ENCODE measurements at places on chromosomes 11 and 22. TPM values are rescaled to one million over a fixed set of nuclear protein-coding genes. Genes with fewer than 3 reads are reported as not detected.

DNA sequence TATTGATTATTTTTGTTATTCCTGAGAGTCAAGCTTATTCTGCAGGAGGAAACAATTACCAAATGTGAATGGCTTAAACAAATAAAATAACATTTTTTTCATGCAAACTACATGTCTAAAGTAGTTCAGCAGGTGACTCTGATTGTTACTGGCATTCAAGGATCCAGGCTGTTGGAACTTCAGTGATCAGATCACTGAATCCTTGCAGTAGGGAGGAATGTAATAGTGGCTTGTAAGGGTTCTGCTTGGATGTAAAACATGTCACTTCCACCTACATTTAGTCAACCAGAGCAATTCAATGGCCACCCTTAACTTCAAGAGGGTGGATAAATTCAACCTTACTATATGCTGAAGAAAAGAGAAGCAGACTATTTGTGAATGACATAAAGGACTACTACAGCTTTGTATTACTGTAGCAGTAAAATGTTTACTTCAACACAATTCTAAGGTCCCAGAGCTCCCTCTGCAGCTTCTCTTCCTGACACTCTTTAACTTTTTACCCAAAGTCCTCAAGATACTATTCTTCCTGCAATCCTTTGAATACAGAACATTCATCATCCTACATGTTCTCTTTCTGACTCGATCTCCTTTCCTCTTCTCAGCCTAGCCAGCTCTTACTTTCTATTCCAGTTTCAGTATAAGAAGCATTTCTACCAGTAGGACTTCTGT lies 284.0 kb downstream of the LRRC4C start:
- DNase-seq, result no peak

DNA sequence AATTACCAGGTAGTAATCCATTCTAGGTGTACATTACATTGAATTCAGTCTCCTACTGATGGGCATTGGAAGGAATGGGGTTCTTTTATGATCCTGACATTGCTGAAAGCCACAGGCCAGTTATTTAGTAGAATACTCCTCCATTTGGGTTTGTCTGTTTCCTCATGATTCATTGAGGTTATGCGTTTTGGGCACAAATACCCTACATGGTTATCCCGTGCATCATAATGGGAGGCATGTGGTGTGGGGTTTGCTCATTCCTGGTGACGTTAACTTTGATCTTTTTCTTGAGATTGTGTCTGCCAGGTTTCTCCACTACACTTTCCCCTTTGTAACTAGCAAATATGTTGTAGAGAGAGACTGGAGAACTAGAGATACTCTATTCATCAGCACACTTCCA lies 5.5 kb downstream of the FOLR3 start:
- DNase-seq, result peak; percentile 61

APOA5 gene
- not detected for polyA plus RNA-seq

DNA sequence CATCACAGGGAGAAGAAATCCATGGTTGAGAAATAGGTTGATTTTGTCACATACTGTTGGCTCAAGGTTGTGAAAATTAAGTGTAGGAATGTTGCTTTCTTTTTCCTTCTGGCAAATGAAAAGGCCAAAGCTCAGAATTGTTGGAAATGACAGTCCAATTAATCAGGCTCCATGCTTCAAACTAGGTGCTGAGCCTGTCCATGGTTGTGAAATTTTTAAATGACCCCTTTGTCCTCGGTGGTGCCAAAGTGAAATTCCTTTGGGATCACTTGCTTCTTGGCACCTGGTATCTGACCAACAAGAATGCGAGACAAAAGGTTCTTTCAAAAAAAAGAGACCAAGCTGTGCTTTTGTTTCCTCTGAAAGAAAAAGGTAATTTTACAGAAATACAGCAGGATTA lies 451.9 kb downstream of the ETS1 start:
- DNase-seq, result no peak

DNA sequence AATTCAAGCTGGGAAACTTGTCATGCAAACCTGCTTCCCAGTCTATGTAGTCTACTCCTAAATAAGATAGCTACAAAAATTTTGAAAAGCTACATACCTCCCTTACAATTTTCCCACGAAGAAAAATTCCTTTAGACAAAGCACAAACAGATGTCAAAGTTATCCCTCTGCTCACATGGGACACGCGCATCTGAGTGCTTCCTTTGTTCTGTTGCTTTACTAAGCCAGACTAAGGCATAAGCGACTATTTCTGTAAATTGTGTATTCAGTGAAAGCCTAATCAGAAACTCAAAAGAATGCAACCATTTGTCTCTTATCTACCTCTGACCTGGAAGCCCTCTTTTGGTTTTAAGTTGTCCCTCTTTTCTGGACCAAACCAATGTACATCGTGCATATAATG lies 583.7 kb upstream of the B3GAT1 start:
- no peak for DNase-seq

DNA sequence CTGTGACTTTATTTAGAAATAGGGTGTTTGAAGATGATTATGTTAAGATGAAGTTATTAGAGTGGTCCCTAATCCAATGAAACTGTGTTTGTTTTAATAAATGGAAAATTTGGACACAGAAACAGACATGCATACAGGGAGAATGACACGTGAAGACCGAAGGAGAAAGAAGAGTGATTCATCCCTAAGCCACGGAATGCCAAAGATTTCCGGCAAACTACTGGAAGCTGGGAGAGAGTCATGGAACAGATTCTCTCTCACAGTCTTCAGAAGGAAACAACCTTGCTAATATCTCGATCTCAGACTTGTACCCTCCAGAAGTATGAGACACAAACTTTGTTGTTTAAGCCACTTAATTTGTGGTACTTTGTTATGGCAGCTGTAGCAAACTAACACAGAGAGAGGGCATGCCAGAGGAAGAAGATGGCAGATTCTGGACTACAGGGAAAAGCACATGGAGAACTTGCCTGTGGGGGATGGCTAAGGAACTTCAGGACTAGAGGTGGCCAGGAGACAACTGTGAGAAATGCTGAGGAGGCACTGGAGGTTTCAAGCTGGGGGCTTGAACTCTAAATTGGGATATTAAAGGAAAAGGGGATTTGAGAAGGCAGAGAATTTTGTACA lies 733.5 kb upstream of the CCDC90B start:
- DNase-seq, result no peak

- DNase-seq, result no peak
Observed at GRCh38 chr11:68757711-68758110, 6.4 kb upstream of the TESMIN start.

DNA sequence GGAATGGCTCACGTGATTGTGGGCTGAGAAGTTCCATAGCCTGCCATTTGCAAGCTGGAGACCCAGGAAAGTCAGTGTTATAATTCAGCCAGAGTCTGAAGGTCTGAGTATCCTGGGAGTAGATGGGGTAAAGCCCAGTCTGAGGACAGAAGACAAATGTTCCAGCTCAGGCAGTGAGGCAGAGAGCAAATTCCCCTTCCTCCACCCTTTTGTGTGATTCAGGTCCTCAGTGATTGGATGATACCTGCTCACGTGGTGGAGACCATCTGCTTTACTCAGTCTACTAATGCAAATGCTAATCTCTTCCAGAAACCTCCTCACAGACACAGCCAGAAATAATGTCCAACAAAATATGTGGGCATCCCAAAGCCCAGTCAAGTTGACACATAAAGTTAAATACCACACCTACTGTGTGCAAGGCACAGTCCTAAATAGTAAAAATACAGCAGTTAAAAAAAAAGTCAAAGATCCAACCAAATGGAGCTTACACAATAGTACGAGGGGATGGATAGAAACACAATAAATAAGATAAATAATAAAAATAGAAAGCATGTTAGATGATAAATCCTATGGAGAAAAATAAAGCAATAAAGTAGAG lies 13.2 kb upstream of the APOL6 start:
- no peak for DNase-seq

GRCh38 chr22:41273128-41273527 lies 12.9 kb downstream of the RANGAP1 start:
- peak; percentile 60 for DNase-seq

TMEM45B gene
- 2.6 TPM for polyA plus RNA-seq

SYCE3 gene
- 0.17 TPM for polyA plus RNA-seq

- DNase-seq, result no peak
Observed at GRCh38 chr22:37141971-37142370, 7.7 kb downstream of the IL2RB start.

OR52I1 gene
- polyA plus RNA-seq, result not detected

- DNase-seq, result no peak
Observed at GRCh38 chr22:19565382-19566278, 41.4 kb upstream of the CLDN5 start.

GRCh38 chr11:42417691-42418090 lies 894.1 kb upstream of the API5 start:
- DNase-seq, result no peak

GRCh38 chr11:95514416-95515110 lies 275.0 kb downstream of the FAM76B start:
- DNase-seq, result no peak

NPTXR gene
- 0.14 TPM for polyA plus RNA-seq

- no peak for DNase-seq
Observed at GRCh38 chr11:83909579-83910534, 623.7 kb upstream of the CCDC90B start.

CTSW gene
- polyA plus RNA-seq, result not detected

- no peak for DNase-seq
Observed at GRCh38 chr11:6210274-6210955, 5.1 kb downstream of the C11orf42 start.

- DNase-seq, result no peak
Observed at GRCh38 chr11:2665526-2666400, 34.0 kb downstream of the KCNQ1OT1 start.

DNA sequence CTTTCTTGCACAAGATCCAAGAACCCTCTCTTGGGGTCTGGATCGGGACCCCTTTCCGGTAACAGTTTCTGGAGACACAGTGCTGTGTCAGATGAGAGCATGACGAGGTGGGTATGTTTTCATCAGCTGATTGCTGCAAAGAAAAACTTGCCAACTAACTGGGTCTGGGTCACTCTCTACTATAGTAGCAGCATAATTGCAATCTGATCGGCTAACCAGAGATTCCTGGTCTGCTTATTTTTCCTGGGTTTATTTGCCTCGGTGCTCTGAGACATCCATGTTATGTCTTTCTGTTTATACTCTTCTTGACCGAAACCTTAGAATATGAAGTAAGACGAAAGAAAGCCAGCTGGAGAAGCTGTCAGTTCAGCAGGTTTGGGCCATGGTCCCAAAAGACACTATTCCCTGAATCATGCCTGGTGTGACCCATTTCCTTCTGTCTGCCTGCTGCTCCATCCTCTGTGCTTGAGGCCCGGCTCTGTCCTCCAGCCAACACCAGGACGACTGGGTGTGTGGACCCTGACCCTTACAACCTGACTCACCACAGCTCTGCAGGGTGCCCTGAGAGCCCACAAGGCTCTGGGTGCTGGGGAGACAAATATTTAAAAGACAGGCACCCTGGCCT lies 24.1 kb upstream of the CLMP start:
- DNase-seq, result no peak

CCDC89 gene
- polyA plus RNA-seq, result 0.31 TPM

GDPD4 gene
- polyA plus RNA-seq, result not detected

C22orf42 gene
- polyA plus RNA-seq, result not detected

DNA sequence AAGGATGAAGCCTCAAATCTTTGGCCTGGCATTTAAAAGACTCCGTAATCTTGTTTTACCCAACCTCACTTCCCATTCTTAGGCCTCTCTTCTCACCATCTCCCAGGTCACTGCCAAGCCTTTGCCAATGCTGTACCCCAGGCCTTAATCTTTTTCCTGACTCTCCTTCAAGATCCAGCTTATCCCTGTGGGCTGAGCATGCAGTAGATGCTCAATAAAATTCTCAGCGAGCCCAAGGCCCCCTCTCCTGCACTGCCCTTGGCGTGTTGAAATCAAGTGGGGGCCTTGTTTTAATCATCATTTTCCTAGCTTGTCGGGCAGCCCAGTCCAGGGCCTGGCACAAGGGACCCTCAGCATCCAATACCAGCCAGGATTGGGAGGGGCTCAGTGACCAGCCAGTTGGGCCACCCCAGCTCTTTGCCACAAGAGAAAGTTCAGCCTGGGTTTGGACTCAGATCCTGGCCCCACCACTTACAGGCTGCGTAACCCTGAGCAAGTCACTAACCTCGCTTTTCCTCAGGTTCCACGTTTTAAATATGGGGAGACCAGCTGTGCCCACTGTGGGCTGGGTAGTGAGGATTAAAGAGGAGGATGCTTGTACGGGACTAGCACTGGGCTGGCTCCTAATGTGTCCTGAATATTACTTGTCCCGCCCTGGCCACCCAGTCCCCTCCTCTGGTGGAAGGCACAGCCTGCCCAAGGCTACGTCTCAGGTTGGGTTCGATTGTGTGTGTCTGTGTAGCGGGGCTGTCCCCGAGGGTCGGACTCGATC lies 943 bp upstream of the YWHAH start:
- DNase-seq, result no peak

HTR3A gene
- polyA plus RNA-seq, result not detected

DNA sequence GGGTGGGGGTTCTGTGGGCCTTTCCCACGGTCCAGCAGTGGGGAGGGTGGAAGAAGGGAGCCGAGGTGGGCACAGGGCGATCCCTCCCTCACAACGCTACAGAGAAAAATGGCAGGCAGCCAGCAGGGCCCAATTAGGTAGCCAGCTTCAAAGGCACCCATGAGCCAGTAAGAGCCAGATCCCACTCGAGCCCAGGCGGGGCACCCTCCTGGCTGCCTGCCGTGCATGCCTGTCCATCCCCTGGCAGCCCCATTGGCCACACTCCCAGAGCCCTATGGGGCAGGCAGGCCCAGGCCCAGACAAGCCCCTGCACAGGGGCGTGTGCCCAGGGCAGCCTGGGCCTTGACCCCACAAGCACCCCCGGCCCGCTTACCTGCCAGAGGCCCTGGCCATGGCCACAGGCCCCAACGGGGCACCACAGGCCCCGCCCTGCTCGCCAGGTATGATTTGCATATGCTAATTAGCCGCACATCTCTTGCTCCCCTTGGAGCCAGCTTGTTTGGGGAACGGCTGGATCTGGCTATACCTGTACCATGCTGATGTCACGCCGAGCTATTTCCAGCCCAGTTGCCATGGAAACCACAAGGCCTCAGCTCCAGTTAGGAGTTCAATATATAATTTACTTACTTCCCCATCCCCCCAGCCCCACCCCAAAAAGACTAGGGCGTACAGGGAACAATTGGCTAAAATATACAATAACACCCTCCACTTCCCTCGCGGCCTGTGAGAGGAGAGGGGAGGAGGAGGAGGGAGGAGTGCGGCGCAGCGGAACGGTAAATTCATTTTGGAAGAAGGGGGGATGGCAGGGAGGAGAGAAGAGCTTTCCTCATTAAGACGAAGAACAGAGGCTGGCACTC lies 47.5 kb upstream of the TCF20 start:
- no peak for DNase-seq

- no peak for DNase-seq
Observed at GRCh38 chr11:96242191-96242847, 100.7 kb downstream of the MAML2 start.

COPB1 gene
- 126 TPM for polyA plus RNA-seq

DNA sequence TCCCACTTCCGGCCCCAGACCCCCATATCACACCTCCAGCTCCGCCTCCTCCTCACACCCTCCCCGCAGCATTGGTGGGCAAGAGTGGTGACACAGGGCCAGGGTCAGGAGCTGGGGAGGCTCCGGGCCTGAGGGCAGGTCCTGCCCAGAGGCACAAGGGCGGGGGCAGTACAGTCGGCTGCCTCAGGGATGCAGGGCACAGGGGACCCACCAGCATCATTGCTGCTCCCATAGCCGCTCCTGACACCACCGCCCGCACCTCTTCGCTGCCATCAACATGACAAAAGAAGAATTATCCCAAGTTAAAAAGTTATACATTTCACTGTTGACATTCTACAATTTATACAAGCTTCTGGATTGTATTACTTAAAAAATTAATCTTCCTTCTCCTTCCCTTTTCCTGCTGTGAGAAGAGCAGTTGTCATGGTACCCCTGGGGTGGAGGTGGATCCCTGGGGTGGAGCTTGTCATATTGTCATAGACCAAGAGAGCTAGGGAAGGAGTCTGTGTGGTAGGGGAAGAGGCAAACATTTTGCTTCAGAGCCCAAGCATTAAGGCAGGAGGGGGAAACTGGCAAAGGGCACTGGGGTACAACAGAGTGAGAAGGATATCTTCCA lies 4.1 kb downstream of the SBF2 start:
- DNase-seq, result no peak

APLNR gene
- not detected for polyA plus RNA-seq

Measured in keratinocyte (primary cell).